ENCODE measurements at places on chromosomes 1 and 21.

DNA sequence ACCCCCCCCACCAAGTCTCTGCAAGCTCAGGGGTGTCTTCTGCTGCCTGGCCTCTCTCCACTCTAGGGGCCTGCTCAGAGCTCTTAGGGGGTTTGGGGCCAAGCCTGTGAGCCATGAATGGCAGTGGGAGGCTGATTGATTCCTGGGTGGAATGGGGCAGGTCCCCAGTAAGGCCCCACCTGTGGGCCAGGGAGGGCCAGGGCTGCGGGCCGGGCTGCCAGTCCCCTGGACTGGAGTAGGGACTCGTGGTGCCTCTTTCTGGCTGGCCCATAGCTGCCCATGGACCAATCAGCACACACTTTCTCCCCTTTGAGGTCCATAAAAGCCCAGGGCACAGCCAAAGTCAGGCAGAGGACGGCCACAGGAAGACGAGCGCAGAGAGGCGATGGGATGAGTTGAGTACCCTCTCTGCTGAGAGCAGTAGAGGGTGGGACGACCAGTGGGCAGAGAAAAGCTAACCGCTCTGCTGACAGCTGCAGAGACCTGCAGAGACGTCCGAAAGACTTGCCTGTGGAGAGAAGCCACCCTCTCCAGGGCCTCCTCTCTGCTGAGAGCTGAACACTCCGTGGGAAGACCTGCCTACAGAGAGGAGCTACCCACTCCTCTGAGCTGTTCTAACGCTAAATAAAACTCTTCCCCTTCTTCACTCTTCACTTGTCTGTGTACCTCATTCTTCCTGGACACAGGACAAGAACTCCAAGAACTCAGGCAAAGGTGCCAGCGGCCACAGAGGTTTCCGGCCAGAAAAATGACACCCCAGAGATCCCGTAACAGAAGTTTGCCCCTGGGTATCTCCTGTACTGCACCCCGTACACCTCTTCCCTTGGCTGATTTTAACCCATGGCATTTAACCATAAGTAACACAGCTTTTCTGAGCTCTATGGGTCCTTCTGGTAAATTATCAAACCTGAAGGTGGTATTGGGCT, 38.2 kb upstream of the TARDBP start:
- DNase-seq = no peak

- no peak for DNase-seq
These were observed 156.5 kb downstream of the PCNX2 start for GRCh38 chr1:233138788-233139585.

DNA sequence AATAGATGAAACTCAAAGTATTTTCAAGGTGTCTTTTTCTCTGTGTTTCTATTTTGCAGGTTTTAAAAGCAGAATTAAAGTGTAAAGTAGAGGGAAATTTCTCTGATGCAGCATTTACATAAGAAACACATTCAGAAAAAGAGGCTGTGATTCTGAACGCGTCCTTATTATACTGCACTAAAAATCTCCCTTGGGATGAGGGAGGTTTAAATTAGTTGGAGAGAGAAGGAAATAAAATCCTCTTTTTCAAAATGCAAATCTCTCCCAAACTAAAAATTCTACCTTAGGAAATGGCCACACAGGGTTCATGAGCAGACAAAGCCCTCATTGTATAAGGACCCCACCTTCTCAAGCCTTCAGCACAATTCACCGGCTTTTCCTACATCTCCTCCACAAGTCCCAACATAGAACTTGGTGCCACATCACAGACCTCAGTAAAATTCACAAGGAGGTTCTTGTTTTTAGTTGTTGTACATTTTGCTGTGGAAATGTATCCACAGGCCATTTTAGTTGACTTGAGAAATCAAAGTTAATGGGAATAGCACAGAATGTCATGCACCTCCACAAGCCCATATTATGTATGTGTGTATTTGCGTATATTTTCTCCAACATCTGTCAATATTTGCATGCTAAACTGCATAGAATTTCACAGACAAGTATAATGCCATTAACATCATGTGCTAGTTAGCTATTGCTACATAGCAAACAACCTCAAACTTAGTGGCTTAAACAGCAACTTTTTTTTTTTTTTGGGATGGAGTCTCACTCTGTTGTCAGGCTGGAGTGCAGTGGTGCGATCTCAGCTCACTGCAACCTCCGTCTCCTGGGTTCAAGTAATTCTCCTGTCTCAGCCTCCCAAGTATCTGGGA, 59.8 kb downstream of the MAB21L3 start:
- DNase-seq = no peak

DNA sequence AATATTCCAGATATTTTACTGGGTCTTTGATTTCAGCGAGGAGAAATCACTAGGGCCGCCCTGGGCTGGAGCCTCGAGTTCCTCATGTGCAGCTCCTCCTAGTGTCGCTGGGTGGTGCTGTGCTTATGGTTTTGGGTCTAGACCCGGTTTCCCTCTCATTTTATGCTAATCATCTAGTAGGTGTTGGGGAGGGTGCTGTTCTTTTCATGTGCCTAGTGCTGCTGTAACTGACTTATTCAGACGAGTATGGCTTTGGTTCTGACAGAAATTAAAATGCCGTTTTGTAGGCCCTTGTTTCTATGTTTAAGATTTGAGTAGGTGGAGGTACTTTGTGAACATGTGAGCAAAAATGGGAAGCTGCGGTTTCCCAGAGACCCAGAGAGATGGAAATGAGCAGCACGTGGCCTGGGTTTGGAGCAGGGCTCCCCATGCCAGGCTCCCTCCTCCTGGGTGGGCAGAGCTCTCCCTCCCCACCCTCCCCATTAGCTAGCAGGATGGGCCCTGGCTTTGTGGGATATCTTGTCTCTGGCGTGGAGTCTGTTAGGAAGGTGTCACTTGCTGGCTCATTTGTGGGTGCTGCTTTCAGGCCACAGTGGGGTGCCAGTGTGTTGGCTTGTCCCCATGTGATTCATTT, 74.0 kb upstream of the GPR88 start:
- DNase-seq = peak; percentile 88

DNA sequence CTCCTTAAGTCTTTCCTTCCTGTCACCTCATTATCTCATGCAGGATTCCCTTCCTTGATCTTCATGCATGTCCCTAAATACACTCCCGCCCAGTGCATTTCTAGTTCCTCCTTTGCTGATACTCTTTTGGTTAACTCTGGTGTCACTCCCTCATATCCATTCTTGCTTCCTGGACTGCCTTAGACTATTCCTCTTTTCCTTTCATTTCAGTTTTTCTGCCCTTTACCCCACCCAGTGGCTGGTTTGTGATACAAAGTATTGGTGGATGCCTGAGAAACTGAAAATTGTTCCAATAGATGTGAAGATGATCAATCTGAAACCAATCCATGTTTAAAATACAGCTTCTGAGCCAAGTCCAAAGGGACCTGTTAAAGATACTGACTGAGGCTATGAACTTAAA, 553.8 kb upstream of the CAMK1G start:
- peak; percentile 3 for DNase-seq

DNA sequence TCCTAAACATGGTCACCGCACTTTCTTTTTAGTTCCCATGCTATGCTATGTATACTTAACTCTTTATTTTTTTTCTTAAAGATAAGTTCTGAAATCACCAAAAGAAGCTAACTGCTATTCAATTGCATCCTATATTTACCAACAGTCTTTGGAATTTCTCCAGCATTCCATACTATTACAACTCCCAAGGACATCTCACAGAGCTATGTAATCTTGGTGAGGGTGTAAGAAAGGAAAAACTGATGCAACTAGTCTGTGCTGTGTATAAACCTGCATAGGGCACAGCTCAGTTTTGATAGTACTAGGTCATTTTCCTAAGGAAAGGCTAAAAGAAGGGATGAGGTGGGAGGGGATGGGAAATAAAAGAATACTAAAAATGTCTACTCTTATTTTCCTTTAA, 78.0 kb downstream of the PTPN14 start:
- DNase-seq = no peak

DNA sequence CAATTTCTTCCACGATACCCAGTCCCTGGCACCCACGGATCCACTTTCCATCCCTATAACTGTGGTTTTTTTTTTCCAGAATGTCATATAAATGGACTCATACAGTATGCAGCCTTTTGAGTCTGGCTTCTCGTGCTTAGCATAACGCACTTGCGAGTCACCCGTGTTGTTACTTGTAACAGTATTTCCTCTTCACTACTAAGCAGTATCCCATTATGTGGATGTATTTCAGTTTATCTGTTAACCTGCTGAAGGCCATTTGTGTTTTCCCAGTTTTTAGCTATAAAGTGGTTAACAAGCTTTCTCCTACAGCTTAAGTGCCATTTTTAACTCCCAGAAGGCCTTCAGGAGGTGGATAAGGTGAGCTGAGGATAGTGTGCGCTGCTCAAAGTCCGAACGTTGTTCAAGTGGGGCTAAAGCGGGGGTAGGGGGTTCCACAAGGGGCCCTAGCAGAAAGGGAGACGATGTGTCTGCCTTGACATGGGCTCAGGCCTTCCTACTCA, 829 bp downstream of the ADAR start:
- peak; percentile 34 for DNase-seq

DNA sequence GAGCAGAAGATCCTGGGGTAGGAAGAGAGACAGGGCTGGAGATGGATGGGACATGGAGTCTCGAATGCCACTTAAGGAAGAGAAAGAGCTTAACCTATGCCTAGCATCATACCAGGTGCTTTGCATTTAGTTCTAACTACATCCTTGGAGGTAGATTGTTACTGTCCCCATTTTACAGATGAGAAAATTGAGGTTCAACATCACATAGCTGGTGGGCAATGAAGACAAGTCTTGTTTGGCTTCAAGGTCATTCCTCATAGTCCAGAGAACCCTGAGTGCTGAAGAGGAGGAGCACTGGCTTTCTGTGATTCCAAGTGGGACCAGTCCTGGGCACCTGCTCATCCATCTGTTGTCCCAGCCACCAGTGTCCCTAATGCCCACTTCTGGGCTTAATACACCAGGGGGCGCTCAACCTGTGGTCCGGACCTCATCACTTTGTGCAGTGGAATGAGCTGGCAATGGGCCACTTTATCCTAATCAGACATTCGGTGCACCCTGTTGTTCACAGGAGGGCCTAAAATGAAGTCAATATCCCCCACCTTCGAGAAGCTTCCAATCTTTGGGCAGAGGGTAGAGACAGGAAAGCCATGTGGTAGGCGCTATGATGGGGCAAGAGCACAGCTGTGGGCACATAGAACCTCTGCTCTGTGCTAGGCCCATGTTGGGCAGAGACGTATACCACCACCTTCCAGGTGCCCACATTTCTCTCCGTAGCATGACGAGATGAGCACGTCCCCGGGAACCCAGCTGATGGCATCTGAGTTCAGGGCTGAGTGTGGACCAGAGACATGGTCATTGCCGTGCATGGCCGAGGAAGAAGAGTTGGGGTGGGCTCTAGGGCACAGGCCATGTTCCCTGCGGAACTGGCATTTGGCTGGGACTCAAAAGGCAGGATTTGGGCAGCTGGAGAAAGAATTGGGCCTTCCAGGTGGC, 9.2 kb downstream of the RPS6KA1 start:
- DNase-seq = peak; percentile 60

- DNase-seq = no peak
These were observed 17.1 kb downstream of the RPAP2 start for GRCh38 chr1:92315766-92316599.

DNA sequence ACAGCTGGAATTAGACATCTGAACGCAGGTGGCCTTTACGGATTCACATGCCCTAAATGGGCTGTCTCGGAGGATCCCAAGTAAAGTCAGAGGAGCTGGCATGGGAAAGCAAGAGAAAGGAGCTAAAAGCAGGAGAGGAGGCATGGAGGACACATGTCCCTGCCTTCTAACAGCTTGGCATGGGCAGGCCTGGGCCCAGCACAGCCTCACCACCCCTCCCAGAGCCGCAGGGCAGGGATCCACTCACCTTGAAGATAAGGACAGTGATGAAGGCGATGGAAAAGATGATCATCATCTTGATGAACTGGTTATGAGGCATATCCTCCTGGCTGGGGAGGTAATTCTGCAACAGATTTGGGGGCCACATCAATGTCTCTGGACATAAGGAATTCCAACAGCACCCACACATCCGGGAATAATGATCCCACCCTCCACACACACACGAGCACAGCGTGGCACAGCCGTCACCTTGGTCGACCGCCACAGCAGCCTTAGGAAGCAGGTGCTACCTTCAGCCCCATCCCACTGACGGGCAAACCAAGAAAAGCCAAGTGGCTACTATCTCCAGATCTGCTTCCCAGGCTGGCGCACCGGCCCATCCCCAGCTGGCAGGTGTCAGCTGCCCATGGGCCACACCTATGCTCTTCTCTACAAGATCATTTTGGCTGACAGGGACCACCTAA, 14.1 kb upstream of the MATN1 start:
- DNase-seq = no peak

- no peak for DNase-seq
These were observed 49.8 kb upstream of the MROH9 start for GRCh38 chr1:170885551-170885950.

DNA sequence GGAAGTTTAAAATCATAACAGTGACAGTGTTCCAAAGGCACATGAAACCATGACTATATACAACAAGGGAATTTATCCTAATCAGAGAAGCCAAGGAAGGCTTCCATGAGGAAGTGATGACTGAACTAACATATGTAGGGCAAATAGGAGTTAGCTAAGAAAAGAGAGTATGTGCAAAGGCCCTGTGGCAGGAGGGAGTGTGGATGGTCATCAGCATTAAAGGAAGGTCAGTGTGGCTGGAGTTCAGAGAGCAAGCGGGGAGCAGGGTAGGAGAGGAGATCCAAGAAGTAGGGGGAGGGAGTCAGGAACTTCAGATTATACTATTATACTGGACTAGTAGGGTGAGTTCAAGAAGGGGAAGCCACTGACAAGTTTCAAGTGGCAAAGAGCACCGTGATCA, 8.4 kb downstream of the MAP7D1 start:
- DNase-seq = no peak

GRCh38 chr1:10451287-10451686, 1.5 kb downstream of the CORT start:
- DNase-seq = no peak

GRCh38 chr1:51314974-51315373, 15.4 kb downstream of the TTC39A start:
- no peak for DNase-seq

DNA sequence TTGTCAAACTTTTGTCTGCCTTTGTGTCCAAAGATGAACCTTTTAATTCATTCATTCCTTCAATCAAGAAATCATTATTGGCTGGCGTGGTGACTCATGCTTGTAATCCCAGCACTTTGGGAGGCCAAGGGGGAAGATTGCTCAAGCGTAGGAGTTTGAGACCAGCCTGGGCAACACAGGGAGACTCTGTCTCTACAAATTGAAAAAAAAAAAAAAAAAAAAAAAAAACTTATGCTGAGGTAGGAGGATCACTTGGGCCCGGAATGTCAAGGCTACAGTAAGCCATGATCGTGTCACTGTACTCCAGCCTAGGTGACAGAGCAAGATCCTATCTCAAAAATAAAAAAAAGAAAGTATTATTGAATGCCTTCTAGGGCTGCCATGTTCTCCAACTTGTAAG, 51.3 kb upstream of the CXADR start:
- no peak for DNase-seq

- peak; percentile 88 for DNase-seq
These were observed at the start of gene GALNT2 for GRCh38 chr1:230066466-230067404. TSS of gene GALNT2 (plus strand) at chr1:230067238. CDS start at chr1:230067281, 43 bp downstream.

GRCh38 chr1:31483012-31483946, 70.3 kb downstream of the SERINC2 start:
- DNase-seq = peak; percentile 97

All from KBM-7 (cell line).